Keratinocyte (primary cell): ENCODE measurements at places on chromosomes 12 and 14. TPM values are rescaled to one million over a fixed set of nuclear protein-coding genes. Genes with fewer than 3 reads are reported as not detected.
A peak's percentile ranks its signal among the peaks of the same experiment; 100 is the strongest.

Gene CKB
- polyA plus RNA-seq = 8.2 to 60.7 TPM (median 10.0 TPM) in 3 replicates

- no peak for DNase-seq
Measured at GRCh38 chr14:51209457-51209856, 30.6 kb upstream of the TMX1 start.

DNA sequence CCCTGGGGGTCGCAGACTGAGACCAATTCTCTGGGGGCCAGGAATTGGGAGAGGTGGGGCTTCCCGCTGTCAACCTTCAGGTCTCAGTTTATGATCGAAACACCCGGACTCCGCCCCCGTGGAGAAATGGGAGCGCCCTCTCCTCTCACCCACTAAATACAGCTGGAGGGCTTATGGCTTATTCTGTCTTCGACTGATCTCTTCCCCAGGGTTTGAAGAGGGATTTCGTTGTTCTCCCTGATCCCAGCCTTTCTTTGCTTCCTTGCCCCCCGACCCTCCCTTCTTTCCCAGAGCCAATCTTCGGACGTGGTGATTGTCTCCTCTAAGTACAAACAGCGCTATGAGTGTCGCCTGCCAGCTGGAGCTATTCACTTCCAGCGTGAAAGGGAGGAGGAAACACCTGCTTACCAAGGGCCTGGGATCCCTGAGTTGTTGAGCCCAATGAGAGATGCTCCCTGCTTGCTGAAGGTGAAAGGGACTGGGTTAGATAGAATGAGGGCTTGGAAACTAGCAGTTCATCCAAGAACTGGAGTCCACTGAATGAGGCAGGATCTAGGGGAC, 607 bp downstream of the OS9 start:
- DNase-seq = no peak

- DNase-seq = no peak
Measured at GRCh38 chr14:32578181-32578580, 249.1 kb downstream of the AKAP6 start.

- DNase-seq = peak; percentile 25
Measured at GRCh38 chr14:102437997-102438915, 71.3 kb downstream of the ANKRD9 start.
